Dorsolateral prefrontal cortex (tissue), 122 donors: ENCODE measurements at places on chromosomes 3 and 15.

DNA sequence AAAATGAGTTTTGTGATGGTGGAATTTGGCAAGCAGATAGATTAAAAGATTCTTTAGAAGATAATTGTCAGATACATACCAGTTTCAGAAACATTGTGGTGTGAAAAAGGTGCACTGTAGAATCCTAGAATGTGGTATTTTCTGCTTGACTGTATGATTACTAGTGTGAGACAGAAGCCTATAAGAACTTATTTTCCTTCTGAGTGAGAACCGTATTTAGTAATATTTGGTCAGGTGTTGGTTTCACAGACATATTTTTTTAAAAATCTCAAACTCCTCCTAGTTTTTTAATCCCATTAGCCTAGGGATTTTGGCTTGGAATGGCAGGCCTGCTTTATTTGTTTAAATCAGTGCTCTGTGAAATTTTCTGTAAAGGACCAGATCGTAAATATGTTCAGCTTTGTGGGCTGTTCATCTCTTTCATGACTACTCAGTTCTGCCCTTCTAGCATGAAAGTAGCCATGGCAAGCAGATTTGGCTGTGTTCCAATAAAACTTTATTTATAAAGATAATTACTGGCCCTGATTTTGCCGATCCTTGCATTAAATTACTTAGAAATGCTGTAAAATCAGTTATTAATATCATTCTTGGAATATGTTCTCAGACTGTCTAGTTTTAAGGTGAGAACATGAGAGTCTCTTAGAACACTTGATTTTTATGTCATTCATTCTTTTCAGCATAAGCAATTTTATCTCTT is 205.1 kb downstream of the ITPR1 start:
- no peak for DNase-seq

DNA sequence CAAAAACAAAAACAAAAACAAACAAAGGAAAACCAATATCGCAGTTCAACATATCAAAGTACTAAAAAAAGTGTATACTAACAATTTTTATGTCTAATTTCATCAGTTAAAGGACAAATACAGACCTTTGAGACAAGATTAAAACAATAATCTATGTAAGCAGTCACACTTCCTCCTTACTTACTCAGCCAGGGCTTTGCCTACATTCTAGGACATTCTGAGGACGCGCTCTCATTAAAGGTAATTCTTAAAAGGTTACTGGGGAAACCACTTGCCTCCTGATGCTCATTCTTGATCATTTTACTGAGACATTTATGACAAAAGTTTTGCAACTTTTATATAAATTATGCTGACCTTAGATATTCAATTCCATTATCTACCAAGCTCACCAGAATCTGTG is 93.4 kb downstream of the CBLB start:
- DNase-seq = no peak

GRCh38 chr3:58260733-58261132 is 23.1 kb downstream of the ABHD6 start:
- DNase-seq = peak; percentile 49

GRCh38 chr3:108472001-108472591 is 38.3 kb downstream of the MYH15 start:
- DNase-seq = no peak

- DNase-seq = no peak
Observed at GRCh38 chr3:54212723-54213122, 90.4 kb downstream of the CACNA2D3 start.
